ENCODE measurements at places on chromosomes 3 and 15. TPM values are rescaled to one million over a fixed set of nuclear protein-coding genes. Genes with fewer than 3 reads are reported as not detected.

The DNAH12 gene
- not detected for total RNA-seq

The MYLK gene
- total RNA-seq = 12.7 TPM

- DNase-seq = peak; percentile 79
Measured at GRCh38 chr3:194300382-194300758, 50.8 kb downstream of the CPN2 start.

DNA sequence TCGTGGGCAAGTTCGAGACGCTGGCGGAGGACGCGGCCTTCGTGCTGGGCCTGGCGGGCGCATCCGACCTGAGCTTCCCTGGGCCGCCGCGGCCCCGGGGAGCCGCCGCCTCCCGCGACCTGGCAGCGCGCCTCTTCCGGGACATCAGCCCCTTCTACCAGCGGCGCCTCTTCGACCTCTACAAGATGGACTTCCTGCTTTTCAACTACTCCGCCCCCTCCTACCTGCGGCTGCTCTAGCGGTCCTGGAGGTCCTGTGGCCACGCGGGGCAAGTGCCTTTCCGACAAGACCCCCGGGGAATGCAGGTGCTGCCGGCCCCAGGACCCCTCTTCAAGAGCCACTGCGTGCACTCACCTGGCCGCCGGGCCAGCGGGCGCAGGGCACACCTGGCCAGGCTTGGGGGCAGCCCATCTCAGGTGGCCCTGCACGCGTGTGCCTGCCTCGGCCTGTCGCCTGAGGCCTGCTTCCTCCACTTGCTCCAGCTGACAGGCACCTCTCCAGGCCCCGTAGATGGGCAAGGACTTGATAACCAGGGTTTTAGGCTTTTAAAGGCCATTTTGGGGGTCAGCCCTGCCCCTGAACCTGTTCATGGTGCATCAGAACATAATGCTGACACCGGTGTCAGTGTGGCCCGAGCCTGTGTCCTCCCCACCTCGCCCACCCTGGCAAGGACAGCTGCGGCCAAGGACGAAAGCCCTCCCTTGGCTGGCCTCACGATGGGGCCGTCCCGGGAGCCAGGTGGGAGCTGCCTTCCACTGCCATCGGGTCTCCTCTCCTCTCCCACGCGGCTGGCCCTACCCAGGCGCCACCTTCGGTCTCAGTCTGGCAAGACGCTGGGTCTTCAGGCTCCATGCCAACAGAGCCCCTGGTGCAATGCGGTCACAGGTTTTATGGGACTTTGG, 16.1 kb downstream of the C3orf22 start:
- DNase-seq = no peak

The RMDN3 gene
- 21.9 TPM for total RNA-seq

DNA sequence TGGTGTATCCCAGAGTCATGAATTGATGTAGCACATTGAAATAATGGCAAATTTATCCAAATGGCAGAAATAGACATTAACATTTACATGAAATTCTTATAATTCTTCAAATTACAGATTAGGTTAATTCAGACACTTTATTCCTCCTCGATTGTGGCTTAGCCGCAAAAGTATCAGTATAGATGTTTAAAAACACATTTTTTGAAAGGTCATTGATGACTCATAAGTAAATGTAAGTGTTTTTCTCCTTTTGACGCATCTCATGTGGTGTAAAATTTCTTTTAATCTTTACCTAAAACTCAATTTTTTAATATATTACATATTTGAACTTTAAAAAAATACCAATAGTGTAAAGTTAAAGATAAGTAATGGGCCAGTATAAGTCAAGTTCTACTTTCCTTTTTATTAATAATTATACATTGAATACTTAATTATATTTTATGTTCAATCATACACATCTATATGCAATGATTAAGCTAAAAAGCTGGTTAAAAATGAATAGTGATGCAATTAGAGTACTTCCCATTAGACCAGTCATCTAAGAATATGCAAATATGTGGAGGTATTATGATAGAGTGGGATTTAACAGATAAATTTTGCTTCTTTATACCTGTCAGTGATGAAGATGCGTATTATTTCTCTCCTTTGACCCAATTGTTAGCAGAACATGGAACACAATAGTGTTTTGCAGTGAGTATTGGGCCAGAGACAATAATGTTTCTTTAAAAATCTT, 678.1 kb upstream of the DPPA4 start:
- no peak for DNase-seq

The GOLGA8G gene
- not detected for total RNA-seq

Data from heart left ventricle (tissue), 16 donors.